ENCODE measurements at places on chromosomes 16 and 17.
A peak's percentile ranks its signal among the peaks of the same experiment; 100 is the strongest.

DNA sequence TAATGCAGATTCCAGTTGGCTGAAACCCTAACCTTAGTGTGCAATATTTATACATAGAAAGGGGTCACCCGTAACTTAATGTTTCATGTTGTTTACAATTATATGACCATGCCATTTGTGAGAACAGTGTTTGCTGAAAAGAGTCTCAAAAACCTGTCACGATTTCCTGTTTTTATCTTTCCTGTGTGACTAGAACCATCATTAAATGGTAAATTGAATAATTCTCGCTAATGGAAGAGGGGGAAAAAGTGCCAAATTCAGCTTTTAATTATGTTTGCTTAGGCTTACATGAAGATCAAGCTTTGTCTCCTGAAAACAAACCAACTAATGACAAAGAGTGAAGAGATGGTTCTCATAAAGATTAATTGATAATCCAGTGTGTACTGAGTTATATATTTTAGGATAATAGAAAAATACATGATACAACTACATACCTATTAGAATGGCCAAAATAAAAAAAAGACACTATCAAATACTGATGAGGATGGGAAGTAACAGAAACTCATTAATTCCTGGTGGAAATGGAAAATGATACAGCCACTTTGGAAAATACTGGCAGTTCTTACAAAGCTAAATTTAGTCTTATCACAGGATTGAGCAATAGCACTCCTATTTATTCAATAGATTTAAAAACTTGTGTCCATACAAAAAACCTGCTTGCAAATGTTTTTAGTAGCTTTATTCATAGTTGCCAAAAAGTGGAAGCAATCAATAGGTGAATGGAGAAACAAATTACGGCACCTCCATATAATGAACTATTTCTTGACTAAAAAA lies 141.7 kb downstream of the CDK5R1 start:
- DNase-seq = no peak

DNA sequence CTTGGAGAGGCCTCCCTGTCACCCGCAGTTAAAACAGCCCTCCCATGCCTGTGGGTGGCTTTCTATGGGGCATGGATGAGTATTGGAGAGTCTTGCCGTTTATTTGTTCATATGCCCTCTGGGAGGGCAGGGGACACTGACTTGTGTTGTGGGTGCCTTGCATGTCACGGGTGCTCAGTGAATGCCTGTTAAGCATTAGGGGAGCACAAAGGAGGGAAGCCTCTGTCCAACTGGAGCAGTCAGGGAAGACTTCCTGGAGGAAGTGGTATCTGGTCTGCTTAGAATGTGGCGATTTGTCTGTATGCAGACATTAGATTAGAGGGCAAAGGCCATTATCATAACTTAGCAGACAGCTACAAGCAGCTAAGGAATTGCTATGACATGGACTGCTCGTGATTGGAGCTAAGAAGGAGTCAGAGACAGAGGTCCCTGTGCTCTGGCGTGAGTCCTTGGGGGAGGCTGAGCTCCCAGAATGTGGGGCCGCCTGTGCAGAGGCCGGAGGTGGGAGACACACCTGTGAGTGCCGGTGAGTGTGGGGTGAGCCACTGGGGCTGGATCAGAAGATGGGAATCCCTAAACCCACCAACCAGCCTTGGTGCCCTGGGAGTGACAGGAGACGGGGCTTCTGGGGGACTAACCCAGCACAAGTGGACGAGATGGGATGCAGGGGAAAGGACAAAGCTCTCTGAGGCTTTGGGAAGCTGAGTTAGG lies 286.1 kb downstream of the SEC14L1 start:
- no peak for DNase-seq

GRCh38 chr17:45997624-45998023 lies 1.4 kb upstream of the STH start:
- DNase-seq = no peak

DNA sequence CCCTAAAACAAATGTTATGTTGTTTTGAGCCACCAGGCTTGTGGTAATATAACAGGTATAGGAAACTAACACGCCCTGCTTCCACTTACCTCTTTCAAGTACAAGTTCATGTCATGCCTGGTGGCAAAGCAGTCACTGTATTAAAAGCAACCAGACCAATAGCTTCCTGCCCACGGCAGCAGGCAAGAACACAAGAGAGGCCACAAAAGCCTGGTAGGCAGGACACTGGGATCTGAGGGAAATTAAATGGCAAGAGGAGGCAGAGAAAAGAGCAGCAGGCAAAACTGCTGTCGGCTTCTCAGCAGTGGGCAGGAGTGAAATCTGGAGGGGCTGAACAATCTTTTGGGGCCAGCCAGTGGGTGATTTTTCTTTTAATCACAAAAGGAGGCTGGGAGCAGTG lies 2.2 kb downstream of the CYTH1 start:
- DNase-seq = no peak

GRCh38 chr17:409848-410542 lies 57.4 kb upstream of the RPH3AL start:
- peak; percentile 99 for DNase-seq

DNA sequence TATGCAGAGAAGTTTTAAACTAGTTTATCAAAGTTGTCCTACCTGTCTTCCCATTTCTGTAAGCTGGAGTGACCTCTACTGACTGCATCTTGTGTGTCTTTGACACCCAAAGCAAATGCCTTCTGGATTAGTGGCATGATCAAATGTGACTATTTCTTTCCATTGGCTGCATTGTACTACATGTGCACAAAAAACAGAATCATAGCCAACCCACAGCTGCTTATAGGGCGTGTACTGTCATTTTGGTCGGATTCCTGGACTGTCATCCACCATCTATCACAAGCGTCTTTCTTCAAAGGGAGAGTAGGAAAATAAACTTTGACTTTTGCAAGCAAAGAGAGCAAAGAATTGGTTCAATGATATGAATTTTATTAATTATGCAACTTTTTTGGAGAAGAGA lies 310.6 kb downstream of the MAP2K6 start:
- DNase-seq = no peak

DNA sequence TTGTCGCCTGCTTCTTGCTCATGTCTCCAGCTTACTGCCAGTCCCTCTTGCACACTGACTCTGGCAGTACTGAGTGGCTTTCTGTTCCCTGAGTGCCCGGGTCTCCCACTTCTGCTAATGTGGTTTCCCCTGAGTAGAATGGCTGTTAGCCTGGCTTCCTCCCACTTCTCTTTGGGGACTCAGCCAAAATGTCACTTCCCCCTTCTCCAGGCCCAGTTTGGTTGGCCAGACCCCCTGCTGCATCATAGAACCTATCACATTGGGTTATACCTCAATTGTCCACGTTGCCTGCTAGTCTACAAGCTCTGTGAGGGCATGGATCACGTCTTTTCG lies 304.4 kb downstream of the HS3ST3B1 start:
- DNase-seq = no peak

DNA sequence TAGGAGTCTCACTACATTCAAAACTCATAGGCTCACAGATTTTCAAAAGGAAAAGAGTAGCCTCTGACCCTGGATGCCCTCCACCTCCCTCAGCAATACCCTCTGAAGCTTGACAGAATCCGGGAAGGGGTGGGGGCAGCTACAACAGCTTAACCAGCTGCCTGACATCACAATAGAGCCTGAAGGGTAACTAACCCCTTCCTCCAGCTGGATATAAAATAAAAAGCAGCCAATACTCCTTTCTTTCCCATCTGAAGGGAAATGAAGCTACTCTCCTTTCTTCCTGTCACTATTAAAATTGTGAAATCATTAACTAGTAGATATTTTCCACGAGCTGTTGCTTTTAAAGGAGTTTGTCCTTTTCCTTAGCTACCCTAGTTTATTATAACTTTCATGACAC lies 24.0 kb downstream of the USP31 start:
- no peak for DNase-seq

Data from CD8-positive, alpha-beta T cell (primary cell).